Amniotic stem cell (primary cell): ENCODE measurements at places on chromosomes 7 and 10.

GRCh38 chr10:52146766-52147165 lies 167.3 kb upstream of the DKK1 start:
- DNase-seq: no peak

- DNase-seq: no peak
Measured at GRCh38 chr10:36538953-36539586, 586.3 kb upstream of the ANKRD30A start.

- no peak for DNase-seq
Measured at GRCh38 chr7:126818393-126819196, 434.1 kb downstream of the GRM8 start.

DNA sequence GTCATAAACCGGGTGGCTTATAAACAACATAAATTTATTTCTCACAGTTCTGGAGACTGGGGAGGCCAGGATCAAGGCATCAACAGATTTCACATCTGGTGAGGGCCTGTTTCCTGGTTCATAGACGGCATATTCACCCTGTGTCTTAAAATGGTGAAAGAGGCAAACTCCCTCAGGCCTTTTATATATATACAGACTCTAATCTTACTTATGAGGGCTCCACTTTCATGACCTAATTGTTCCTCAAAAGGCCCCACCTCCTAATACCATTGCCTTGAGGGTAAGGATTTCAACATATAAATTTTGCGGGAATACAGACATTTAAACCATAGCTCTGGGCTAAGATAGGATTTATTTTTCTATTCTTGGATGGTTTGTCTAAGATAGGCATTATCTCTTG lies 187.2 kb downstream of the PPP1R3A start:
- DNase-seq: no peak

- DNase-seq: no peak
Measured at GRCh38 chr7:82384779-82385178, 58.8 kb downstream of the CACNA2D1 start.

DNA sequence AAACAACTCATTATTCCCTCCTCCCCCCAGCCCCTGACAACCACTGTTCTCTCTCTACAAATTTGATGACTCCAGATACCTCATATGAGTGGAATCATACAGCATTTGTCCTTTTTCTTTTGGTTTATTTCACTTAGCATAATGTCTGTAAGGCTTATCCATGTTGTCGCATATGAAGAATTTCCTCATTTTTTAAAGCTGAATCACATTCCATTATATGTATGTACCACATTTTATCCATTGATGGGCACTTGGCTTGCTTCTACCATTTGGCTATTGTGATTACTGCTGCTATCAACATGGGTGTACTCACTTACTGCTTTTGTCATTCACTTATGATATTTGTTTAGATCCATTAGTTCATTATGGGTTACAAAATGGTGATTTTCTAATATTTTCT lies 112.8 kb downstream of the BUB3 start:
- DNase-seq: no peak

DNA sequence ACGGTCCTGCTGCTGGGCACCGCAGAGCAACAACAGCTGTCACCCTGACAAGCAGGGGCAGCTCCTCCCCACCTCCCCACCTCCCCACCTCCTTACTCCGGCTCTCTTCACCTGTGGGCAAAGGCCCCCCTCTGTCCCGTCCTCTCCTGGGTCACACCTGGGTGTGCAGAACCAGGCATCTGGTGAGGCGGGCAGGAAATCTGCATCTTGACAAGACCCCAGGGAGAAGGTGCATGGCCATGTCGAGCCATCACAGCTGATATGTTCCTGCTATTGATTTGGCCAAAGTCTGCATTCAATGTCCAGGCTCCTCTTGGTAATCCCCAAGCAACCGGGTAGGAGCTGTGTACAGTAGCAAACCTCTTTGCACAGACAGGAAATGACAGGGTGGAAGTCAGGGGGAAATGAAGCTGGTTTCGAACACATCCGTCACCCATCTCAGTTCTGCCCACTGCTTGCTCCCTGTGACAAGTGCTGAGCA lies 554.2 kb downstream of the DNAJB6 start:
- DNase-seq: no peak

- no peak for DNase-seq
Measured at GRCh38 chr7:19333706-19334105, 188.5 kb upstream of the FERD3L start.

GRCh38 chr10:102834143-102834542 lies 3.1 kb downstream of the CYP17A1 start:
- no peak for DNase-seq

DNA sequence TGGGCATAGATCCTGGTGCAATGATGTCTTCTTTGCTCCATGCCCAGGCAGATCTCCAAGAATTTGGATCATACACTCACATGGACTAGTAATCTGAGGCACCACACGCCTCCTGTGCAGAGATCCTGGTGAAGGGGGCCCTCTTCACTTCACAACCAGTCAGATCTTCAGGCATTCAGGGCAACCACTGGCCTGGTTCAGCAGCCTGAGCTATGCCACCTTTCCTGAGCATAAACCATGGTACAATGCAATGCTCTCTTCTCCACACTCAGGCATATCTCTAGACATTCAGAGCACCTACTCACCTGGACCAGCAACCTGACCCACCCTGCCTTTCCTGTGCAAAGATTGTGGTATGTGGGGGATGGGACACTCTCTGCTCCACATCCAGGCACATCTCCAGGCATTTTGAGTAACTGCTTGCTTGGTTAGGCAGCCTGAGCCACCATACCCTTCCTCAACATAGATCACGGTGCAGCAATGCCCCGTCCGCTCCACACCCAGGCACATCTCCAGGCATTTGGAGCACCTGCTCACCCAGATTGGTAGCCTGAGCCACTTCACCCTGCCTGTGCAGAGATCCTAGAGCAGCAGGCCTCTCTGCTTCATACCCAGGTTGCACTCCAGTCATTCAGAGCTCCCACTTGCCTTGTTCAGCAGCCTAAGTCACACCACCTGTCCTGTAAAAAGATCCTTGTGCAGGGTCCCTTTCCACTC lies 532.2 kb upstream of the STEAP1 start:
- DNase-seq: no peak

DNA sequence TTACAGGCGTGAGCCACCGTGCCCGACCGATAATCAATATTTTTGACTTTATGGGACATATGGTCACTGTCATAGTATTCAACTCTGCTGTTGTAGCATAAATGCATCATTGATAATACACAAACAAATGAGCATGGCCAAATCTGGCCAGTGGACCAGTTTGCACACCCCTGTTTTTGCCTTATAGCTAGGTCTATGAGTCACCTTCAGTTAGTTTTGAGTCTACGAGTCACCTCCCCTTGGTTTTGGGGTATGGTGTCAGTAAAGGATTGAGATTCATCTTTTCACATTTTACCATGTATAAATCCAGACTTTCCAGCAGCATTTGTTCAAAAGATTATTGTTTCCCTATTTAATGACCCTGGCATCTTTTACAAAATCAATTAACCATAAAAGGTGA lies 362.5 kb upstream of the NRP1 start:
- no peak for DNase-seq

DNA sequence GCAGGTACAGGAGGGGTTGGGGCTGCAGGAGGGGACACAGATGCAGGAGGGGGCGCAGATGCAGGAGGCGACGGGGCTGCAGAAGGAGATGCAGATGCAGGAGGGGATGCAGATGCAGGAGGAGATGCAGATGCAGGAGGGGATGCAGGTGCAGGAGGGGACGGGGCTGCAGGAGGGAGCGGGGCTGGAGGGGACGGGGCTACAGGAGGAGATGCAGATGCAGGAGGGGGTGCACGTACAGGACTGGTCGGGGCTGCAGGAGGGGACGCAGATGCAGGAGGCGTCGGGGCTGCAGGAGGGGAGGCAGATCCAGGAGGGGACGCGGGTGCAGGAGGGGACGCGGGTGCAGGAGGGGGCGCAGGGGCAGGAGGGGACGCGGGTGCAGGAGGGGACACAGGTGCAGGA lies 66.5 kb downstream of the VWA2 start:
- DNase-seq: no peak

DNA sequence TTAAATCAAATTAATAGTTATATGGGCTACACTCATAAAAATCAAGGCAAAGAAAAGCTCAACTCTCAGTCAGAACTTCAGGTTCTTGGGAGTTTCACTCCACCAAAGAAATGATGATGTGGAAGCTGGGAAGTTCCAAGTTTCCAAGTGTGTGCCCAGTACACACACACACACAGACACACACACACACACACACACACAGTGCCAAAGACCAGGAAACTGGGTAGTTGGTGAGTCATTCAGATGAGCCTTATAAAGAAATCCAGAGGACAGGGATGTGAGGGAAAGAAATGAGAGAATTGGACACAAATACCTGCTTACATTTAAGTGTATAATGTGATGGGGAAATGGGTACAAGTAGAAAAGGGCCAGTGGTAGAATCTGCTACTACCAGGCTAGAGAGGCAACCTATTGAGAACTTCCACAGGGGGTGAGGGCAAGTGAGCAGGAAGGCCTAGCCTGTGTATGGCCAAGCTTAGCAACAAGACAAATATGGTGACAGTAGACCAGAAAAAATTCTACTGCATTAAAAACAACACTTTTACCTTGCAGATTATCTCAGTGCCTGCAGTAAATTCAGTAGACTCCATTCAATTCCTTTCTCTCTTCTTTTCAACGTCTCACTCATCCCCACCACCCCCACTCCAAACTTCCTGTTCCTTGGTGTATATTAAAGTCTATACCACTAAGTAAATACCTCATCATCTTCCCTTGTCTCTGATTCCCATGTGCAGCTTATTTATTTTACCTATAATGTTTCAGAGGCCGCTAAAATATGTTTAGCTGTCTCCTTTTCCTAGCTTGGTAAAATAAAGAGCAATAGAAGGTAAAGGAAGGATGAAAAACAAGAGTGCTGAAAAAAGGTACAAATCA lies 95.0 kb downstream of the CABCOCO1 start:
- no peak for DNase-seq

- no peak for DNase-seq
Measured at GRCh38 chr7:37439653-37440026, 9.0 kb downstream of the ELMO1 start.

- no peak for DNase-seq
Measured at GRCh38 chr7:142000244-142000643, 4.6 kb downstream of the MGAM start.

DNA sequence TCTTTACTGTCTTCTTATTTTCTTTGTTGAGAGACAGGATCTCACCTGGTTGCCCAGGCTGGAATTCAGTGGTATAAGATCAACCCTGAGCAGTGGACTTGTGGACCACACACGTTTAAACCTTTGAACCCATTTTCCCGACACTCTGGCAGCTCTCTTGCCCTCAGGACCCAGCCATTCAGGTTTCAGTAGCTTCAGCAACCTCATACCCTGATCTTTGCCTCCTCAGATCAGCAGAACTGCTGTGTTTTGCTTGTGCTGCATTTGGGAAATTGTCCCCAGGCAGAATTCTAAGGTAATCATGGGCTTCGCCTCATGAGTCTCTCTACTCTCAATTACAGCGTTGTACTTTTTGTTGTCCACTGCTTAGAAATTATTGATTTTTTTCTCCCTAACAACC lies 317.6 kb upstream of the KIAA1217 start:
- DNase-seq: no peak

- no peak for DNase-seq
Measured at GRCh38 chr7:7688310-7688709, 30.1 kb downstream of the RPA3 start.

DNA sequence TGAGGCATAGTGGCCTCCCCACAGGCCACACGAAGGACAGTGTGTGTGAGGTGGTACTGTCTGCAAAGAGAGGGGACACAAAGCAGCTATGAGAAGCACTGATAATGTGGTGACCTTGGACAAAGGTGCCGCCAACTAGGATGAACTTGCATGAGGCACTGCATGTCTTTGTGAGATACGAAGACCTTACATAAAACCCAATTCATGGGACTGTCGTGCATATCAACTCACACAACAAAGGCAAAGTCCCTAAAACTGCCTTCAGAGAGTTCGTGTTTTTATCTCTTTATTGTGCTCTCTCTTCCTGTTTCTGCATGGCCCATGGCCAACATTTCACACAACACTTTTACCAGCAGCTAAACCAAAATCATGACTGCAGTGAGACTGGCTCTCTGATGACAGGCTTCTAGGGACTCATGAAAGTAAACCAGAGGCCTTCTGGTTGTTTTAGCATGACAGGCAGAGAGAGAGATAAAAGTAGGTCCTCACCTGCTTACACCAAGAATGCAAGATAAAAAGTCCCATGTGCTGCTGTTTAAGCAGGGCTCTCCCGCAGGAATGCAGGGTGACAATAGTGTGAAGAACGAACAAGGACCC lies 347.8 kb downstream of the ELMO1 start:
- no peak for DNase-seq

- no peak for DNase-seq
Measured at GRCh38 chr10:75764974-75765788, 333.8 kb downstream of the LRMDA start.

DNA sequence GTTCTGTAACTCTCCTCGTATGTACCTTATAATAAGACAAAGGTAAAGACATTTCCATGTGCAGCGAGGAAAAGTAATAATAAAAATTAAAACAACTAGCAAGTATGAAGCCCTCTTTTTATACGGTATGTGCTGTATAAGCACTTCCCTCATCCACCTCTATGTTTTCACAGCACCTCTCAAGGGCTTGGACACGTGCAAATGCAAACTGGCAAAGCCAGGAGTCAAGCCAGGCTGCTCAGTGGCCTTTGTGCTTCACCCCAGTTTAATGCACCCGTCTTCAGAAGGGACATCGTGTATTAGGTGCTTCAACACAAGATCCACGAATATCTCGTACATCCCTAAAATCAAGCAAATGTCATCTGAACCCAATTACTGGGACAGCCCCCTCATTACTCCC lies 1.3 kb upstream of the DGKI start:
- DNase-seq: no peak

DNA sequence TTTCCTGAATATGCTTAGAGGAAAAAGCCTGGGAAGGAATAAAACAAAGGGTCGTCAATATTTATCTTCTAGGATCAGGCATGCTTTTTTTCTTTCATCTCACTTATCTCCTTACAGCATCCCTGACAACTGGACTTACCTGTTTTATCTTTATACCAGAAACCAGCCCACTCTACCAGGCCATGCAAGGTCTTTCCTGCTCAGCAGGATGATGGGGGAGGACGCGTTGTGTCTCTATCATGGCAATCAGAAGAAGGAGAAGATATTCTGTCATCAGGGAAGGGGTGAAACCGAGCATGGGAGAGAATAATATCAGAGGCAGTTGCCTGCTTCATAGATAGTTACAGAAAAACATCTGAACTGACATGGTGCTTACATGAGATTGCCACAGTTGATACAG lies 445.6 kb downstream of the DPP6 start:
- DNase-seq: no peak

GRCh38 chr10:124688386-124688785 lies 55.8 kb downstream of the FAM53B start:
- DNase-seq: no peak
